ENCODE measurements at places on chromosomes 11 and 22. TPM values are rescaled to one million over a fixed set of nuclear protein-coding genes. Genes with fewer than 3 reads are reported as not detected.

The MB gene
- total RNA-seq = 19,506 TPM

DNA sequence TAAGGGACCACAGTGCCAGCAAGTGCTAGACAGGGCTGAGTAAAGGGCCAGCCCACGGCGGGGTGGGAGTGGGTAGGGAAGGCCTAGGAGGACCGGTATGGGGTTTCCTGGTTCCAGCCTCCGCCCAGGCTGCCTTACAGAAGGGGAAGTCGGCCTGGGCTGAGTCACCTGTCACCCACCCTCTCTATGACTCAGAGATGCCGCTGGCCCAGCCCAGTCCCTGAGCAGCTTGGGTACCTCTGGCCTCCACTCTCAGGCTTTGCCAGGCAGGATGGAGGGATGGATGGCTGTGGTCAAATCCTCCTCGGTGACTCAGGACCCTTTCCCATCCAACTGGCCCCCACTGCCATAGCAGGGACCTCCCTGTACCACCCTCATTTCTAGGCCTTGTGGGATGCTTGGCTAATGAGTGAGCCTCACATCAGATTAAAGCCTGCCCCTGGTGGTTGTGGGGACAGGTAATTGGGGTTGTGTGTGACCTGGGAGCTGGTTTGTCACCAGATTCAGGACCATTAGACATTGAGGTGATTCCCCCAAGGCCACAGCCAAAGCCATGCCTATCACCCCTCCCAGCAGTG, 13.9 kb downstream of the SLC35E4 start:
- peak; percentile 48 for DNase-seq

DNA sequence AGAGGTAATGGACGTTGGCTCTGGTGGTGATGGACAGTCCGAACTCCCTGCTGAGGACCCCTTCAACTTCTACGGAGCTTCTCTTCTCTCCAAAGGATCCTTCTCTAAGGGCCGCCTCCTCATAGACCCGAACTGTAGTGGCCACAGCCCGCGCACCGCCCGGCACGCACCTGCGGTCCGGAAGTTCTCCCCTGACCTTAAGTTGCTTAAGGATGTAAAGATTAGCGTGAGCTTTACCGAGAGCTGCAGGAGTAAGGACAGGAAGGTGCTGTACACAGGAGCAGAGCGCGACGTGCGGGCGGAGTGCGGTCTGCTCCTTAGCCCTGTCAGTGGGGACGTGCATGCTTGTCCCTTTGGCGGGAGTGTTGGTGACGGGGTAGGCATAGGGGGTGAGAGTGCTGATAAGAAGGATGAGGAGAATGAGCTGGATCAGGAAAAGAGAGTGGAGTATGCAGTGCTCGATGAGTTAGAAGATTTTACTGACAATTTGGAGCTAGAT, 6.1 kb downstream of the DGCR8 start:
- peak; percentile 26 for DNase-seq

GRCh38 chr11:112719736-112720525, 241.3 kb upstream of the NCAM1 start:
- no peak for DNase-seq

DNA sequence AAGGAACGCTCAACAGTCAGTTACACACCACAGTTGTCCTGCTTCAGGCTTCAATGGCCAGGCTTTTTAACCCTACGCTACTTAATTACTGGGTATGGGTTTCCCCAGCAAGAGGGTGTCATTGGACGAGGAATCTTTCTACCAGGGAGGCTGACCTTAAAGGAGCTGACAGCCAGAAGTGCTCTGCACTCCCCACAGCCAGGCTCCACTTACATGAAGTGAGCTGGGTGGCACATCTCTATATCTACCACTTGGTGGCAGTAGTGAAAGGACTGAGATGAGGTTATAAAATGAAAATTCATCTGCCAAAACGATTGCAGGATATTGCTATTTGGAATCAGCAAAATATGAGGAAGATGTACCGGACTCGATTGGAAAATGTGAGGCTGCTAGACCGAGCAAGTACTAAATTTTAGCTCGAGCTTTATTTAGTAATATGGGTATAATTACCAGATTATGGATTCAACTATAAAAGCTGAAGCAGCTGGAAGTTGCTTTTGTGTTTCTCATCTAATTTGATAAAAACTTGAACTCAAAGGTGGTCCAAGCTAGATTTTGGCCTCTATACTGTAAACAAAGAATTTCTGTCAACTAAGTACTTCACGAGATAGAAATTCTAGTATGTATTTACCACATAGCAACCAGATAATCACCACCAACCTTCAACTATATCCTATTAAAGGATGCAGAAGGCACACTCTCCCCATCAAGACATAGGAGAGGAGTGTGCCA, 53.9 kb upstream of the CEP126 start:
- no peak for DNase-seq

DNA sequence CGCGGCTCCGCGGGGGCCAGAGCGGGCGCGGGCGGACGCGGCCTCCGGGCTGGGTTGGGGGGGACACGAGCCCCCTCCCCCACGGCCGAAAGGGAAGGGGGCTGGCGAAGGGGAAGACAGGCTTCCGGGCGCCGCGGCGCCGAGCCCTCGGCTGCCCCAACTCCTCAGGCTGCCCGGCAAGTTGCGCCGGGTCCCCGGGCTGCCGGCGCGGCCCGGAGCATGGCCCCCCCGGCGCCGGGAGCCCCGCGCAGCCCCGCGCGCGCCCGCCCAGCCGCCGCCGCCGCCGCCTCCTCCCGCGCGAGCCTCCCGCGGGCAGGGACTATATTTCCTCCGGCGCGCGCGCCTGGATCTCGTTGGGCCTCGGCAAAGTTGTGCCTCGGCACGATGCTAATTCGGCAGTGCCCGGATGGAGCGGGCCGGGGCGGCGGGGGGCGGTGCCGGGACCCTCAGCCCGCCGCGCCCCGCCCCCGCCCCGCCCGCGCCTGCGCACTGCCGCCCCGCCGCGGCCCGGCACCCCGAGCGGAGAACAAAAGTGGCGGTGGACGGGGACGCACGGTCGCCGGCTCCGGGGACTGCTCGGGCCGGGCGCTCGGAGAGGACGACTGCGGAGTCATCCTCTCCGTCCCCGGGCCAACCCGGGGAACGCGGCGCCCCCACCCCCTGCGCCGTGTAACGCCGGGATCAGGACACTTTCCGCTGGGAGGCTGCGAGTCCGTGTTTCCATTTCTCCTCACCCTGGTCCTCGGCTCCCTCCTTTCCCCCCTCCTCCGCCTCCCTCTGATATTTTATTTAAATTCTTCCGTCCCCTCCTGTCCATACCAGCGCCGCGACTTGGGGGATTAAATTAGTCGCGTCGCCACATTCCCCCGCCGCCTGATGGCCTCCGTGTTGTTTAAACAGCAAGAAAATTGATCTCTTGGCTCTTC, at the start of gene PHF21B:
Gene PHF21B (minus strand): TSS at position 400 of the 926 bp plus-strand sequence. CDS start 456 bp downstream, outside the sequence.
- peak; percentile 61 for DNase-seq
